ENCODE measurements at places on chromosomes 11 and 22.

- no peak for DNase-seq
Observed at GRCh38 chr11:1083621-1084551, 9.2 kb downstream of the MUC2 start.

GRCh38 chr11:47426062-47426956 lies at the start of gene PSMC3:
Gene PSMC3 (minus strand): TSS chr11:47426439. CDS start chr11:47426279, 160 bp downstream.
- peak; percentile 100 for DNase-seq

DNA sequence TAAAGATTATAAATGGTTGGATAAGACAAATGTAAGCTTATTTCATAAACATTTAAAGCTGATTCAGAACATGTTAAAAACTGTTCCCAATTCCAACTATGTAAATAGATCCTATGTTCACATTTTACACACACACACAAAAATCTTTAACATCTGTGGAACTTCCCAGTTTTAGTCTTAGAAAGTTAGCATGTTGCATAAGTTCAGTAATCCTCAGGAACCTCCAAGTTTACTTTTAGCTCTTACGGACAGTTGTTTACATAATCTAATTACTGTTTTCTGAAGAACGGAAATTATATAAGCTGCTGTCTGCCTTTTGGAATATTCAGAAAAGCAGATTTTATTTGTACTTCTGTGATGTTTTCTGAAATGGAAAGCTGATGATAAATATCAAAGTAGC lies 53.3 kb downstream of the PANX1 start:
- DNase-seq, result no peak

GRCh38 chr11:34478845-34479663 lies 34.5 kb downstream of the ELF5 start:
- DNase-seq, result no peak

DNA sequence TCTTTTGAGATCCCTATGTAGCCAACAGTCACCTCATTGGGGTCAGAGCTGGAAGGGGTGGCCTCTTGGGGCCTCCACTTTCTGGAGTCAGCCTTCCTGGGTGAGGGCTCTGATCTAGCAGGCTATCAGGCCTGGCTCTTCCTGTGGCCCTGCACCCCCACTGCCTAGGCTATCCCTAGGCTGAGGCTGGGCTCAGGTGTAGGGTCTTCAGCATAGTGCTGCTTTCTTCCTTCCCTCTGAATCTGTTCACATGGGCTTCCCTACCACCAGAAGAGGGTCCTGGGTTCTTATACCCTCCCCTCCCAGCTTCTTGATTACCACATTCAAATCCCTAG lies 456 bp upstream of the SPI1 start:
- DNase-seq, result no peak

DNA sequence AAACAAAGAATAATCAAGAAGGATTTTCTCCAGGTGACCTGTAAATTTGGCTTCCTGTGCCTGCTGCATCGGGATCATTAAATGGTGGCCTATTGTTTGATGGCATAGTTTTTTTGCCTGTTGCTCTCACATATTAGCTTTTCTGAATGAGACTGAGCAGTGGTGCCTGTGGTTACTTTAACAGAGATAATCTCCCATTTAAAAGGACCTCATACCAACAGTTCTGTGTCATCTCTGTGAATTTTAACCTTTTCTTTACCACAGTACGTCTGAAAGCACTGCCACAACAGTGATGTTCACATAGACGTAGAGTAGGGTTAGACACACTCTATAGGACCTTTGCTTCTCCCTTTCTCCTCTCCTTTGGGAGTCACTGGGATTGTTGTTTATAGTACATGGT lies 22.9 kb upstream of the RCE1 start:
- no peak for DNase-seq

- no peak for DNase-seq
Observed at GRCh38 chr11:13304655-13305335, 27.2 kb downstream of the BMAL1 start.

- DNase-seq, result no peak
Observed at GRCh38 chr11:19721176-19721575, 8.5 kb downstream of the NAV2 start.

DNA sequence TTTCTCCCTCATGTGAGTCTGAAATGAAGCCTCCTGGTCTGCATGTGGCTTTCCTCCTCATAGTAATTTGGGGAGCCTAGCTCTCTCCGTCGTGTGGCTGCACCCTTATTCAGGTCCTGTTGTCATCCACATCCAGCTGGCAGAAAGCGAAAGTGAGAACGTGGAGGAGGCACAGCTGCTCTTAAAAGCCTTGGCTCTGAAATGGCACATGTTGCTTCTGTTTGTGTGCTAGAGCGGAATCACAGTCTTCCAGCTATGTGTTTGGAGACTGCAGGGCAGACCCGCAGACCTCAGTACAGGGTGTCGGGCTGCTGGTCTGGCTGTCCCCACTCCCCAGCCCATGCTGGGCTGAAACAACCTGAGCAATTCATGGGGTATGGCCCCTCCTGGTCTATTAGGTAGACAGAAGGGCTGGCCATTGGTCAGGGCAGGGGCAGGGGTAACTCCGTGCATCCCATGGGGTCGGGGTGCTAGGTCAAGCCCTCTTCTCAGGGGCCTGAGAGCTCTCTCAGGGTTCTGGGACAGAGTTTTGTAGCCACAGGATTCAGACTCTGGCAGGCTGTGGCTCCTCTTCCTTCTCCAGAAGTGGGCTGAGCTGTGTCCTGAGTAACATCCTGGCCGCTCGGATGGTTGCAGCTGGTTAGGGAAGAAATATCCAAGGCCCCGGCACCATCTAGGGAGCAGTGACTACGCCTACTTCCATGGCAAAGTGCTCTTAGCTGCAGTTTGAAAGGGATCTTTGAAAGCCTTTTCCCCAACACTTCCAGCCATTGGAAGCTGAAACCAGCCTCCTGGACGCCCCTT lies 50.6 kb downstream of the C11orf96 start:
- no peak for DNase-seq

- no peak for DNase-seq
Observed at GRCh38 chr11:45732343-45732742, 66.9 kb upstream of the CHST1 start.

- DNase-seq, result no peak
Observed at GRCh38 chr22:22746963-22747933, 102.8 kb downstream of the GGTLC2 start.

- peak; percentile 47 for DNase-seq
Observed at GRCh38 chr11:61004180-61004611, 32.7 kb downstream of the CD6 start.

DNA sequence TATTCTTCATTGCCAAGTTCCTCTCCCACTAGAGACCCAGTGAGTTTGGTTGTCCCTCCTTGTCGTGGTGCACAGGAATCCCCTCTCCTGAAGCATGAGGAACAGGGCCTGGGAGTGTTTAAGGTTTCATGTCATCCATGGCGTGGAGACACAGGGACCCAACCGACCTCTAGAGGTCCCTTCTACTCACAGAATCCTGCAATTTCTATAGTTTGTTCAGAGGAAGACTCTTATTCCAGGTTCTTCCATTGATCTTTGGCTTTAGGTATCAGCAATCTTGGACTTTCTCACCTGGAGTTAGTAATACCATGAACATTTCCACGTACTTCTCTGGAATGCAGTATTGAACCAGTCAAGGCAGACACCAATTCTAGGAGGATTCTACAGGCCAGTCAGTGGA lies 548.2 kb downstream of the NTM start:
- no peak for DNase-seq

DNA sequence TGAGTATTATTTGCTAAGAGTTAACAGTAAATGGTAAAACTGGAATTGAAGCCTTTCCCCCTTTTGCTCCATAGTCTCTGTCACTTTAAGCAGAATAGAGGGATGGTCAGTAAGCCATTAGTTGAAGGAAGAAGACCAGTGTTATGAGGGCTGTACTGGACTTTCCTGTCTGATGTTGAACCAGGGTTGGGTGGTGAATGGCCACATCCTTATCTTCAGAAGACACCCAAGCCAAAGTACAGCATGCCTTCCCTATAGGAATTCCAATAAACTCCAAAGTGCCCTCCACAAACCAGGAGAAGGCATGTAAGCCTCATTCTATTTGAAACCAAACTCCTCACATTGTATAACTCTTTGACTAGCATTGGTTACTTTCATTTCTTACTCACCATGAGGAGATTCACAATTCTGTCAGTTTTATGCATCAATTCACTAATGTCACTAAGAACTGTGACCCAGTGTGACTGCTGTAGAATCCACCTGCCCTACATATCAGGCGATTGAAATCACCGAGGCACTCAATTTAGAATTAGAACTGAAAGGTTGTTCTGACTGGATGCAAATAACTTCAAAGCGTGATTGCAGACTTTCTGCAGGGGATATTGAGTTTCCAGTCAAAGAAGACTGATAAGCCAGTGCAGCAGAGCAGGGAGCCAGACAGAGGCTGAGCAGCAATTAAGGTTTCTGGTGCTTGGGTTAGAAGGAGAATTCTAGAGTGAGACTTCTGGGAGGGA lies 107.1 kb upstream of the DDI1 start:
- no peak for DNase-seq

- no peak for DNase-seq
Observed at GRCh38 chr22:19035474-19036228, 86.6 kb downstream of the DGCR2 start.

DNA sequence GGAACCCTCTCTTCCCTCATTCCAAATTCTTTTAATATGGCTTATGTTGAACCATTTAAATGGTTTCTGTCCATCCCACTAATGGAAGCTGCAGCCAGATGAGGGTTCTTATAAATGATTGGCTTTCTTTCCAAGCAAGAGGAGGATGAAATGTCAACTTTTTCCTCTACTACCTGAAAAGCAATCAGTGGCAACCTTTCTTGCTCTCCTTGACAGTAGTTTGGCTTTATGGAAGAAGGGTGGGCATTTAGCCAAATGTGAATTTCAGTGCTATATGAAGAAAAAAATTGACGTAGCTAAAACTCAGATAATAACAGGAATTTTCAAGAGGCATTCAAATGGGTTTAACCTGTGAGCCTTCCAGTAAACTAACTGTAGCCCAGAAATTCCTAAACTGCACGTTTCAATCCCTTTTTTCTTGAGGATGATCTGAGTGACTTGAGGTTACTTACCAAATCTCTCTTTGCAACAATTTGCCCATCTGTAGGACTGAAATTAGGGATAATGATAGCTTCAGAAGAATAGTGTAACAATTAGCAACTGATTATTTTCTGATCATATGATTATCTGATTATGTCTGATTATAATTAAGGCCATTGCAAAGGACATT lies 90.9 kb downstream of the EXT2 start:
- DNase-seq, result no peak

GRCh38 chr22:48431014-48431413 lies 1396.7 kb downstream of the BRD1 start:
- DNase-seq, result no peak

DNA sequence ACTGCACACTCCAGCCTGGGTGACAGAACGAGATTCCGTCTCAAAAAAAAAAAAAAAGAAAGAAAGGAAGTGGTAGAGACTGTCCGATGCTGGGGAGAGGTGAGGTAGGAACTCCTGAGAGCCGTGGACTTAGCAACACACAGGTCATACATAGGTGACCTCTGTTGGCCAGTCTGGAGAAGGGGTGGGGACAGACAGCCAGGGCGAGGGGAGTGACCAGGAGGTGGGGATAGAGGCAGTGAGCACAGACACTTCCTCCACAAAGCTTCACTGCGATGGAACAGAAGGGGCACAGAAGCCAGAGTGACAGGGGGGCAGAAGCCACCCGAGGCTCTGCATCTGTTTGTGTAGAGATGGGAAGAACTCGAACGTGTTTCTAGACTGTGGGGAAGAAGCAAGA lies 47.1 kb downstream of the MYH9 start:
- no peak for DNase-seq

DNA sequence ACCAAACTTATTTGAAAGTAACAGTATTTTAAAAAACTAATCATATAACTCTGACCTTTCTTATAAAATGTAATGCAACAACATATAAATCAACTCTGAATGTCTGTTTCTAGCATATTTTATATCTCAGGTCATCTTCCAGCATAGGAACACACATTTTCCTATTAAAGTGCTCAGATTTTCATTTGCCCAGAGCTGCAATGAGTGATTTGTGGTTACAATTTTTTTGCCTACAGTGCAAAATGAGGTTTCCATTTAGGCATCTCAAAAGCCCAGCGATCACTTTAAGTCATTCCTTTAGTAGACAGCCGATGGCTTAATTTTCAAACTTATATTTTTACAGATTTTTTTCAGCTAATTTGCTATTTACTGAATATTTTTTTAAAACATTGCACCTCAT lies 1.0 kb downstream of the LYVE1 start:
- DNase-seq, result no peak

DNA sequence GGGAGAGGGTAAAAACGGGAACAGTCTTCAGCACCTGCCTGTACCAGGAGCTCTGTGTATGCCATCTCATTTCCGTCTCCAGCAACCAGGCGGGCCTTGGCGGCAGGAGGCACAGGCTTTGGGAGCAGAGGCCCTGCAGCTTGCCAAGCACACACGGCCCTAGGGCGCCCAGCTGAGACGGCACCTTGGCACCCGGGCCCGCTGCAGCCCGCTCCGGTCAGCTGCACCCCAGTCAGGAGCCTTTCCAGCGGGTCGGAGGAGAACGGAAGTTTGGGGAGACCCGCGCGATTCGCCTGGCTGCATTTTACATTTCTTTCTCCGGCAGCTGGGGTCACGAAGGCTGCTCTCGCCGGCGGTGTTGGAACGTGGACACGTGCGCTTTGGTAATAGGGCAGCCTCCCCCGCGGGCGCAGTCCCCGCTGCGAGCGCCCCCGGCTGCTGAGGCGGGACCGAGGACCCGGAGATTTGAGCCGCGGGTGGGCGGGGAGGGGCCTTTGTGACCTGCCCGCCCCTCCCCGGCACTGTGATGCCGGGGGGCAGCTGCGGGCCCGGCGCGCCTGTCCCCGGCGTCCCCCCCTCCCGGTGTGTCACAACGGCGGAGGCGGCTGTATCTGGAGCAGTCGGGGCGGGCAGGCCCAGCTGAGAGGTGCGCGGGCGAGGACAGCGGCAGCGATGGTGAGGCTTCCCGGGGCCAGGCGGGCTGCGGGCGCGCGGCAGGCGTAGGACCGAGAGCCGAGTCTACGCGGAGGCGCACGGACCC lies at the start of gene TUBA8:
Gene TUBA8 (plus strand): TSS at position 616 of the 760 bp plus-strand sequence. CDS start 57 bp downstream, at position 673.
- peak; percentile 61 for DNase-seq

DNA sequence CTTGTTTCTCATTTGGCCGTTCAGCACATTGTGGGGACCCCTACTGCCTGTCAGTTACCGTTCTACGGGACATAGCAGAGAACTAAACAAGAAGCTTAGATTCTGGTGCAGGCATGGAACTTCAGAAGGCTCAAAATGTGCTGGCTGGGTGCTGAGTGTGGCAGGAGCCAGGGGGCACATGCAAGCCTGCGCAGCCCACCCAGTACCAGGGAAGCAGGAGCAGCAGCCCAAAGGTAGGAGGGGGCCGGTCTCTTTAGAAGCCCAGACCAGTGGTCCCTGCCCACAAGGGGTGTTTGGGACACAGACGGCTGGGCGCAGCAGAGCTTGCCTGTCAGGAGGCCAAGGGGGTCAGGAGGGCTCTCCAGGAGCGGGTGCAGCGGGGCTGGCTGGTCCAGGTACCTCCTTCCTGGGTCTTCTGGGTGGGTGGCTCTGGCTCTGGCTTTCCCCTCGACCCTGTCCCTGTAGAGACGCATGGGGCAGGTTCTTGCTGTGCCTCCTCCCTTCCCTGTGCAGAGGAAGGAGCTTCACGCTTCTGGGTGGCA lies 2.2 kb downstream of the PTDSS2 start:
- no peak for DNase-seq

All from activated T-cell treated with anti-CD3 and anti-CD28 coated beads, Interleukin-2, amount 50 U/mL, for 72 hours (primary cell).